ENCODE measurements at places on chromosomes 3 and 15. TPM values are rescaled to one million over a fixed set of nuclear protein-coding genes. Genes with fewer than 3 reads are reported as not detected.

The CCR8 gene
- not detected for total RNA-seq

The GRM7 gene
- total RNA-seq, result not detected

The SPESP1 gene
- 2.1 TPM for total RNA-seq

- no peak for DNase-seq
These were observed 362.2 kb downstream of the RBMS3 start for GRCh38 chr3:29643034-29643425.

GRCh38 chr15:101153801-101154656 is 97.8 kb downstream of the CHSY1 start:
- DNase-seq, result no peak

- DNase-seq, result no peak
These were observed 866 bp downstream of the TNIK start for GRCh38 chr3:171459137-171459941.

The RAB27A gene
- 4.6 TPM for total RNA-seq

DNA sequence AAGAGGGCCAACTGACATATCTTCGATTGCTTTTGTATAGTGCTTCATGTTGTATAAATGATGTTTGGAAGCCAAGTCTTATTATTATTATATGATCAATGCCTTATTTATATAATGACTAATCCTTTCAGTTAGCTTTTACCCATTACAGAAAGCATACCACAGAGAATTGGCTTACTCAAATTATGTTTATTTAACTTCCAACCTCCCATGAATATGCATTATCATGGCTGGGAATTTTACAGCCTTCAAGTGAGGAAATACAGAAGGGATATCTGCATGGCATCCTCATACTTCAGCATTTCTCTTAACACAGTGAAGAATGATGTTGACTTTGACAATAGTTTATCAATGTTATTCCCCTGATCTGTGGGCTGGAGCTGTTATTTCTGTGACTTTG is 225.9 kb upstream of the GAP43 start:
- no peak for DNase-seq

The EAF2 gene
- total RNA-seq, result 3.0 TPM

- DNase-seq, result no peak
These were observed 7.8 kb downstream of the ATP6V1A start for GRCh38 chr3:113754494-113755159.

GRCh38 chr15:68190048-68190447 is 15.1 kb downstream of the CALML4 start:
- no peak for DNase-seq

The SCG5 gene
- 4.9 TPM for total RNA-seq

The IL17RB gene
- total RNA-seq, result 1.7 TPM

The C3orf20 gene
- total RNA-seq, result not detected

The CFAP91 gene
- total RNA-seq, result 2.2 TPM

DNA sequence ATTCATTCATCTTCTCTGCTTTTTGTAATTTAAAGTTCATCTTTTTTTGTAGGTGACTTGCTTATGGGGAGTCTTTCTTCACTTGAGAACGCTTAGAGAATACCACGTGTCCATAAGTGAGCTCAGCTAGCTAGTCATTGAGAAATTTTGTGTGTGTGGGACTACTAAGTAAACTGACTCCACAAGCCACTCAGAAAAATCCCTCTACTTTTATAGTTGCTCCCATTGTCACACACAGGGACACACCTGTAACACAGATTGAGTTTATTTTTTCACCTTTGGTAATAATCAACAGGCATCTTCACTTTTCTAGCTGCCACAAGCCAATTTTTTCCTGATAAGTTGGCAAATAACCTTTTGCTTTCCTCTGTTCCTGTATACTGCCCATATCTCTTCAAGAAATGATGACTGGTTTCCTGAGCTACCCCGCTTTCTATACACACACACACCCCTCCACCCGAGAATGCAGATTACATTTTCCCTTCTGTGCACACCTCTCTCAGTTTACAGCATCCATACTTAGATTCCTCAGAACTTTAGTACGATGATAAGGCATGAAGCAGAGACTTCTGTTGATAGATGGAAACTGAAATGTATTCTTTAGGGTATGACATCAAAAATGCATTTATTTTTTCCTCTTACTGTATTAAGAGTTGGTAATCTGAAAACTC is 4.6 kb downstream of the TSC22D2 start:
- no peak for DNase-seq

GRCh38 chr3:46114323-46114988 is 87.2 kb upstream of the XCR1 start:
- DNase-seq, result peak; percentile 93

DNA sequence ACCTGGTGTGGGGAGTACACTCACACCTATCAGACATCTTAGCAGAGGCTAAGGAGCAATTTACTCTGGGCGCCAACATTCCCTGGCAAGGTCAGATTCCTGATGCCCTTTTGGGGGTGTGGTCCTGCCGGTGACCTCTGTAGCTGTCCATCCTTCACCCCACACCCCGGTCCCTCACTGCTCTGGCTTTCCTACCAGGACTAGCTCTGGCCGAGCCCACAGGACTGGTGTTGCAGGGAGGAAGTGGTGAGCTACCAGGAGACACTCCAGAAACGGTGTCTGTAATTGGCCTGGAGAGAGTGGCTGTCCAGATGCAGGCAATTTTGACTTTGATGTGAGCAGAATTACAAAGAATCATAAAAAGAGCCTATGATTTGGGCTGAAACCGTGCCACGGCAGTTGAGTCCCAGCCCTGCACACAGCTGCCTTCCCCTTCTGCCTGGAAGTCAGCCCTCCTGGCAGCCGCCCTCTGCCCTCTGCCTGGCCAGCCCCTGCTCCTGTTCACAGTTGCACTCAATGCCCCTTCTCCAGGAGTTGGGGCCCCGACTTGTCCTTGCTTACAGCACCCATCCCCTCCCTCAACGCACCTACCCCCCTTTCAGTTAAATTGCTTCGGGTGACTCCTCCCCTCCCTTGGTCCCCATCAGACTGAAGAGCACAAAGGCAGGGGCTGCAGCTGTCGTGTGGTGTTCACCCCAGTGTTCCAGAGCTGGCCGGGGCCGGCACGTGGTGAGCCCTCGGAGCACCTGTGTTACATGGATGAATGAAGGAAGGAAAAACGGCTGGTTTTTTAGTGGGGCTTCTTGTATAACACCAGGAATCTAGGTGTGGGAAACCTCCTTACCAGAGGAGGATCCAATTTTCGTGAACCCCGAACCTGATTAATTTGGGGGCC is 80.2 kb upstream of the TPM1 start:
- no peak for DNase-seq

The DHX30 gene
- 102 TPM for total RNA-seq

The VIPR1 gene
- 0.43 TPM for total RNA-seq

- no peak for DNase-seq
These were observed 181.9 kb upstream of the UBE2E1 start for GRCh38 chr3:23623844-23624243.

DNA sequence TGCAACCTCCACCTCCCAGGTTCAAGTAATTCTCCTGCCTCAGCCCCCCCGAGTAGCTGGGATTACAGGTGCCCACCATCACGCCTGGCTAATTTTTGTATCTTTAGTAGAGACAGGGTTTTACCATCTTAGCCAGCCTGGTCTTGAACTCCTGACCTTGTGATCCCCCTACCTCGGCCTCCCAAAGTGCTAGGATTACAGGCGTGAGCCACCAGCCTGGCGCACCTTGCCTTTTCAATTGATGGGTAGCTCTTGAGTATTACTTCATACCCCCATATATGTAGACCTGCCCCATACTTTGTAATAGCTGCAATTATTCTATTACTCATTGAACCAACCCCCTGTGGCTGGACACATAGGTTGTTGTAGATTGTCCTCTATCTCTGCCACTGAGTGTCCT is 101.3 kb downstream of the LRRK1 start:
- no peak for DNase-seq

The SEMA6D gene
- total RNA-seq, result 2.6 TPM

DNA sequence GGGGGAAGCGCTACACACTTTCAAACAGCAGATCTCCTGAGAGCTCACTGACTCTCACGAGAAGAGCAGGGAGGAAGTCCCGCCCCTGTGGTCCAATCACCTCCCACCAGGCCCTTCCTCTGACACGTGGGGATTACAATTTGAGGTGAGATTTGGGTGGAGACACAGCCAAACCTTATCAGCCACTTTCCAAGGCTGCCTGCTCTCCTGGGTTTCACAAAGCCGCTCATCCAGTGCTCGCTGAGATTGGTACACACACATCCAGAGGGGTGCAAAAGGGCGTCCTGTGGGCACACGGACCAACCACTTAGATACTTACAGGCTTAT is 23.1 kb downstream of the XXYLT1 start:
- DNase-seq, result no peak

The ALDH1L1 gene
- 0.06 TPM for total RNA-seq
